ENCODE measurements at places on chromosomes 16 and 17. TPM values are rescaled to one million over a fixed set of nuclear protein-coding genes. Genes with fewer than 3 reads are reported as not detected.

Gene AOC2
- total RNA-seq, result 1.8 TPM

- no peak for DNase-seq
These were observed 152.5 kb downstream of the XYLT1 start for GRCh38 chr16:17318238-17318637.

- DNase-seq, result no peak
These were observed 3.4 kb upstream of the MMD start for GRCh38 chr17:55424893-55425540.

DNA sequence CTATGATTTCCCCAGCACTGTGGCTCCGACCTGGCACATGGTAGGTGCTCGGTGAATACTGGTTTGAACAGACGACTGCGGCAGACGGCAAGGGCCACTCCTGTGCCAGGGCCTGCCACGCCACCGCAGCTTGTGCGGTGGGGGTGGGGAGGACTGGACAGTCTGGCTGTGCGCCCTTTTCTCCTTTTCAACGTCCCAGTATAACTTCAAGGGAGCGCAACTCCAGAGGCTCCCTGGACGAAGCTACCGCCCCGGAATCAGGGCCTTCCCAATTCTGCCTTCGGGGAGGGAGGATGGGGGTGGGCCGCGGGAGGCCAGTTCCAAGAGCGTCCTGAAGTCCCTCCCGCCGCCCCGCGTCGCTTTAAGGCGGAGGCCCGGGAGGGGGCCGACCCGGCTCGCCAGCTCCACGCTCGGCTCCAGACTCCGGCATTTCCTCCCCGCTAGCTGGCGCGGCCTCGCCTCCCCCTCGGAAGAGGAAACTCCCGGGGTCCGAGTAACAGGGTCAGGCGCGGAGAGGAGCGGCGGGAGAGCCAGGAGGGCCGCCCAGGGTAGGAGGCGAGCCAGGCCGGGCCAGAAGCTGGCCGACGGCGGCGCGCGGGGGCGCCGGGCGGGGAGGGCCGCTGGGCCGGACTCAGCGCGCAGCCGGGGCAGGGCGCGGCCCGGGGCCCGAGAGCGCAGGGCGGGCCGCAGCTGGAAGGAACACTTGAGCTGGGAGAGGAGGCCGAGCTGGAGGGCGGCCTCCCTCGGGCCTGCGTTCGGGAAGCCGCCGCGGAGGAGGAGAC is at the start of gene ITPRIPL2:
Gene ITPRIPL2, plus strand, starts transcription at position 388 of the 782 bp plus-strand sequence. CDS start 498 bp downstream, outside the sequence.
- no peak for DNase-seq

Gene IKZF3
- total RNA-seq, result 70.8 TPM

DNA sequence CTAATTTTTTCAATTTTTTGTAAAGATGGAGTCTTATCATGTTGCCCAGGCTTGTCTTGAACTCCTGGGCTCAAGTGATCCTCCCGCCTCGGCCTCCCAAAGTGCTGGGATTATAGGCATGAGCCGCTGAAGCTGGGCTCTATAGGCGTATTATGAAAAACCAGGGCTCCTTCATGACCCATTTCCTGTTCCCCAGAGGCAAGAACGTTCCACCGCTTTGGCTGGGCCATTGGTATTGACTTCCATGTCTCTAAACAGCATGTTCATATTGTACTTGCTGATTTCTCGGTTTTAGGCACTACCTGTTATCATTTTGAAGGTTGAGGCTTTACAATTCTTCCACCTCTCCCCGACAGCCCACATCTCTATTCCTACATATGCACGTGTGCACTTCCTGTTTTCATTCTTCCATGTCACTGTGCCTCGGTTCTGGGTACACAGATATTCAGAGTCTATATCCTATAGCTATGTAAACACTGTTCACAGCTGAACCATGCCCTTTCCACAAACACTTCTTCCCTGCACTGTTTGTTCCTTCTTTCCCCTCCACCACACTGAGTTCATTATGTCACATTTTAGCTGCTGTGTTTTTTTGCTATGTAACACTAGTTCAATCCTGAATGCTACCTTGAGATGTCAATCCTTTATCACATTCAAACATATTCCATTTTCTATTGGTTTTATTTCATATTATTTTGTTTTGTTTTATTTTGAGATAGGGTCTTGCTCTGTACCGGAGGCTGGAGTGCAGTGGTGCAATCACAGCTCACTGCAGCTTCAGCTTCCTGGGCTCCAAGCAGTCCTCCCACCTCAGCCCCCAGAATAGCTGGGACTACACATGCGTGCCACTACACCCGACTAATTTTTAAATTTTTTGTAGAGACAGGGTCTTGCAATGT is 16.8 kb upstream of the MAPK3 start:
- DNase-seq, result no peak

- no peak for DNase-seq
These were observed 87.1 kb downstream of the PLXDC1 start for GRCh38 chr17:39064374-39064773.

Gene HIGD1B
- not detected for total RNA-seq

Gene TTYH2
- 12.8 TPM for total RNA-seq

DNA sequence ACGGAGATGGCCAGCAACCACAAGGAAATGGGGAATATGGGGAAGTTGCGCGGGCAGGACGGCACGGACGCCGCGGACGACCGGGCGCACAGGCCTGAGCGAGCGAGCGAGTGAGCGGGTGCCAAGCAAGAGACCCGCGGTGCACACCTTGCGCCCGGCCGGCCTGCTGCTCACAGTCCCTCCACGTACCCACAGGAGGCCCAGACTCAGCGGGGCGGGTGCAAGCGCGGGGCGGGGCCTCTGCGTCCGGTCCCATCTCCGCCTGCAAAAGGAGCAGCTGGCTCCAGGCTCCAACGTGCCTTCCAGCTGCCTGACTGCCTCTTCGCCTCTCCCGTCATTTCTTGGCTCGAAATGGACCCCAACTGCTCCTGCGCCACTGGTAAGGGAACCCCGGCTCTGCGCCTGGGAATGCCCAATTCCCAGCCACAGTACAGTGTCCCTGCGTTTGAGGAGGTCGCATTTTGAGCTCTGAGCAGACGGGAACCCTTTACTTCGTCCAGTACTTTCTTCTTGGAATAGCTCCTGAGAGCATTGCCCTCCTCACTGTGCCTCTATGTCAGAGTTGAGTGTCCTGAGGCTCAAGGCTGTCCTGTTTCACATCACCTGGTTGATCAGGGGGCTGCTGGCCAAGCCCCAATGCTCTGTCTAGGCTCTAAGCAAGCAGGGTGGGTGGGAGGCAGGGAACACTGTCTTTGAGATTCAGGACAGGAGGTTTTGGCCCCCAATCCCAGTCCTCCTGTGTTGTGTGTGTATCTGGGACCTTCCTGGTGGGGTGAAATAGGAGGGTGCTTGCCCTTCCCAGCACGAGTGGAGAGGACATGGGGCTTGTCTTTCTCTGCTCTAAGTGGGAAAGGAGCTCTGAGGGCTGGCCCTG is 8.1 kb upstream of the MT1E start:
- peak; percentile 78 for DNase-seq

Gene CRYBA1
- total RNA-seq, result not detected

Gene NEUROD2
- total RNA-seq, result not detected

DNA sequence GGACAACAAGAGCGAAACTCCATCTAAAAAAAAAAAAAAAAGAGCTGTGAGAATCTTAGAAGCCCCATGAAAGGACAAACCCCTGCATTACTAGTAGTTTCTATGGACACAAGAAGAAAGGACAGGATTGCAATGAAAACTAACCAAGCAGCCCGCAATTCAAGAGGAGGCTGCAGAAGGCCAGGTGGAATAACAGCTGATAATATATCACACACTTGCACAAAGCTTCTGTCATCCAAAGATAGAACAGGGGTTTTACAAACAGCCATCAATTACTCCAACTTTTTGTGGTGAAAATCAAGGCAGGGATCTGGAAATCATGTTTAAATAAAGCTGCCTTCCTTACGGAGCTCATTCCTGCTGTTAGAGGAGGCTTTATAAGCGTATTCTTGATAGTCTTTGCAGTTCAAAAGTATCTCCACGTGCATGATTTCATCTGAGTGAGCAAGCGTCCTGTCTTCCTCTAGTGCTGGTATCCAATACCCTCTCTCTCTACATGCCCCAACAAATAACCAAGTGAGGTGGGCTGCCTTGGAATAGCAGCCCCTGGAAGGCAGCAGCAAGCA is 23.1 kb upstream of the TMEM94 start:
- no peak for DNase-seq

All from activated CD8-positive, alpha-beta memory T cell treated with anti-CD3 and anti-CD28 coated beads, Interleukin-2, amount 10 ng/mL, durations not matched to agents 7 days and 5 days (primary cell).